NCI-H226 (cell line): ENCODE measurements at places on chromosomes 12 and 14.
A peak's percentile ranks its signal among the peaks of the same experiment; 100 is the strongest.

GRCh38 chr14:53509276-53510244 lies 356.4 kb upstream of the DDHD1 start:
- DNase-seq: no peak

DNA sequence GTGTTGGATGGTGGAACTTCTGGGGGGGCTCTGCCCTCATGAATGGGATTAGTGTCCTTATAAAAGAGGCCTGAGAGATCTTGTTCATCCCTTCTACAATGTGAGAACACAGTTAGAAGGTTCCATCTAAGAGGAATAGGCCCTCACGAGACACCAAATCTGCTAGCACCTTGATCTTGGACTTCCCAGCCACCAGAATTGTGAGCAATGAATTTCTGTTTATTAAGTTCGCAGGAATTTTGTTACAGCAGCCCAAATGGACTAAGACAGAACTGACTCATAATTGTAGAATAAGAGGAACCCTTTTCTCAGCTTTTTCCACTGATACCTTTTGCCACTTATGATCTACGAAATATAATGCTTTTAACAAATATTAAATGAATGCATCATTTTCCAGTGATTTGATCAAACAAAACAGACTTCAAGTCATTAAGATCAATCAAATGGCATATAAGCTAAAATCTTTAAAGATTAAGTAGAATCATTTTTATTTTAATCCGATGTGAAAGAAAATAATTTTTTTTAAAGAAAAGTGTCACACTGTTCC lies 68.2 kb downstream of the HECTD1 start:
- no peak for DNase-seq

GRCh38 chr14:93965287-93965821 lies 11.0 kb downstream of the ASB2 start:
- DNase-seq: peak; percentile 67

GRCh38 chr12:54066408-54066807 lies 12.8 kb downstream of the HOXC4 start:
- no peak for DNase-seq

- no peak for DNase-seq
Observed at GRCh38 chr12:115817389-115817788, 460.1 kb downstream of the MED13L start.

DNA sequence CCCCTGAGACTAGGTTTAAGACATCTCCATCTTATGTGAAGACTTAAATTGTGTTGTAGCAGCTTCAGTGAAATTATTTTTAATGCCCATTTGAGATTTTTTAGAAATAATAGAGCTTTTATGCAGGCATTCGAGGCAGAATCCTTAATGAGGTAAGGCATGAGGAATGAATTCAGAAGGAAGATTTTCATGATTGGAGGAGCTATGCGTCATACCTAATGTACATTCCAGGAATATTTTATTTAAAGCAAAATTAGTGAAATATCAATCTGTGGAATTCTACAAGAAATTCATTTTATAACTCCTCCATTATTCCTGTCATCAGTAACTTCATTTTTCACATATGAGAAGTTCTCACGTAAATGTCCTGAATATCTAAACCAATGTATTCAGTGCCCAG lies 36.0 kb upstream of the GARIN6 start:
- peak; percentile 62 for DNase-seq

DNA sequence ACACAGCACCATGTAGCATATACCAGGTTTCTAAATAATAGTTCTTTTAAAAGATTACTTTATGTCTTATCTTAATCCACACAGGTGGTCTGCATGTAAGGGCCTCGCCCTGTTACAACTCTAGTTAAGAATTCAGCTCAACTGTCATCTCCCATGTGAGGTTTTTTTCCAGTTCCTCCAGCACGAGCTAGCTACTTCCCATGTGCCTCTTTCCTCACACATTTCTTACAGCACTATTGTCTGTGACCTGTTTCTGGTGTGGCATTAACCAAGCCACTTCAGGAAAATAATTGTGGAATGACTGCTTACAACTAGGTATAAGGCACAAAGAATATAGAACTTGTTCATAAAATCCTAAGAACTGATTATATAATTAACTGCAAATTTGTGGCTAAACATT lies 65.5 kb downstream of the SH2B3 start:
- no peak for DNase-seq

DNA sequence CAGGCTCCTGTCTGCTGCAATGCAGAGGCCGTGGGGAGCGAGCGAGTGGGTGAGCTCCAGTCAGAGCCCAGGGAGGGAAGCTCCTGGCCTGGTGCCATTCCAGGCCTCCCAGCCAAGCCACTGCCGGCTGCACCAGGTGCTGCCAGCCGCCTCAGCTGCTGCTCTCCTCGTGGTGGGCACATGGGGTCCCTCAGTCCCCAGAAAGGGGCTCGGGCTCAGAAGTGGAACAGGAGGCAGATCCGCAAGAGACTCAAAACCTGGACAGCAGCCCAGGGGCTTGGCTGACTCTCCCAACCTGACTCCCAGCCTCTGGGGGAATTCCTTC lies 2.4 kb downstream of the ABCB9 start:
- DNase-seq: peak; percentile 58

GRCh38 chr14:55734731-55735130 lies 154.7 kb downstream of the KTN1 start:
- DNase-seq: no peak

DNA sequence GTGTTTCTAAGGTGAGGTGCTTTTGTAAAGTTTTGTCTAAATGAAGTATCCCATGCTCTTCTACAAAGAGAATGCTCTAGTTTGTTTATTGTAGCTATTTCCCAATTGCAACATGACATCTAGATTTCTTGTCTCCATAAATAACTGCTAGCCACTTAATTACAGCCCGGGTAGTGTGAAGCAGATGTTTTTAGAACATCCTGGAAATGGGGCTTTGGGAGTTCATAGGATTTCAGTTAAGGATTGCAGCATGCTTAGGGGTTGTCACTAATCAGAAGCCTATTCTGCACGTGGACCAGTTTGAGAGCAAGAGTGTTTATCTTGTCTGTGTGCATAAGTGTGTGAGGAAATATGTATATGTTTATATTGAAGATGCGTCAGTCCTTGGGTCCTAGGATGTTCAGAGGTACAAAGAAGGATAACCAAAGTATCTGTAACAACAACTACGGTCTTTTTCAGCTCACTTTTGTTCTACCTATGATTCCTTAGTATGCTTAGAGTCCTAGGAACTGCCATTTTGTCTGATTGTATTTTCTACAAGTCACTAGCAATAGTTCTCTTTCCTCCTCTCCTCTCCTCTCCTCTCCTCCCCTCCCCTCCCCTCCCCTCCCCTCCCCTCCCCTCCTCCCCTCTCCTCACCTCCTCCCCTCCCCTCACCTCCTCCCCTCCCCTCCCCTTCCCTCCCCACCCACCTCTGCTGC lies 135.3 kb downstream of the ACSS3 start:
- no peak for DNase-seq

GRCh38 chr12:2756756-2757155 lies 38.0 kb upstream of the FKBP4 start:
- DNase-seq: no peak

GRCh38 chr12:29187756-29188155 lies 38.7 kb downstream of the FAR2 start:
- no peak for DNase-seq

DNA sequence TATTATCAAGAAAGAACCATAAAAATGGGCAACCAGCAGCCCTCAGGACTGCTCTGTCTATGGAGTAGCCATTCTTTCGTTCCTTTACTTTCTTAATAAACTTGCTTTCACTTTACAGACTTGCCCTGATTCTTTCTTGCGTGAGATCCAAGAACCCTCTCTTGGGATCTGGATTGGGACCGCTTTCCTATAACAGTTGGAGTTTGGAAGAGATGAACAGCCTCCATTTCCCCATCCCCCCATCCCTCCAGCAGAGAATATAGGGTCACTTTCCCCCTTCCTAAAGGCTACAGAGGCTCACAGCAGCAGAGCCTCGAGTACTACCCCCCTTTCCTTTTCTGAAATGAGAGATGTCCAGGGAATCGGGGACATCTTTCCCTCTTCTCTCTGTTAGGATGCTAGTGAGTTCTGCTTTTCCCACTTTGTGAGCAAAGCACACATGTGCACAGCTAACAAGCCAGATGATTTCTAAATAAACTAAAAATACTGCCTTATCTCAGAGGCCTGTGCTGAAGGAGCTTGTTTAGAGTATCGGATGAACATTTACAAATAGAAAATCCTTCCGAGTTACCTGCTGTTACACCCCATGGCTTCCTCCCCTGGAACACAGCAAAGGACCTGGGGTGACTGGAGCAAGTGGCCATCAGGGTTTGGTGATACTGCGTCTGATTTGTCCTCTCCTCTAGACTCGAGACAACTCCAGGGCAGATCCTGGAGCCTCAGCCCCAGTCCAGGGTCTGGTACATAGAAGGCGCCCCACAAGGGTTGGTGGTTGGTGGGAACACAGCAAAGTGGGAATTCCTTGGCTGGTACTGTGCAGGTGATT lies 144.2 kb downstream of the SLC38A6 start:
- no peak for DNase-seq

DNA sequence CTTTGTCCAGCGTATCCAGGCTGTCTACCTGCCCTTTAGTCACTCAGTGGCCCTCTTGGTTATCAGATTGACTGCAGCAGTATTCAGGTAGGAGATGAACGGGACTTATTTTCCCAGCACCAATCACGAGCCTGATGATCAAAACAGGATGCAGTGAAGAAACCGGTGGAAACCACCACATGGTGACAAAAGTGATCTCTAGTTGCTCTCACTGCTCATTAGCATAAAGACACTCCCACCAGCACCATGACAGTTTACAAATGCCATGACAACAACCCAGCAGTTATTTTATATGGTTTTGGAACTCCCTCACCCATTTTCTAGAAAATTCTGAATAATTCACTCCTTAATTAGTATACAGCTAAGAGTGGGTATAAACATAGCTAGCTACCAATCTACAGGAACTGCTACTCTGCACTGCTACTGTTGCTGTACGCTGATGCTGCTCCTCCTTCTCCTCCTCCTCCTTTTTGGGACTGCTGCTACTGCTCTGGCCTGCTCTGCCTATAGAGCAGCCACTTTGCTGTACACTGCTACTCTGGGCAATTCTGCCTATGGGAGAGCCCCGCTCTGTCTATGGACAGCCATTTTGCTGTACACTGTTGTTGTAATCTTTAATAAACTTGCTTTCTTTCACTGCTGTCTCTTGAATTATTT lies 142.5 kb upstream of the SSTR1 start:
- no peak for DNase-seq
